ENCODE measurements at places on chromosomes 1 and 21. TPM values are rescaled to one million over a fixed set of nuclear protein-coding genes. Genes with fewer than 3 reads are reported as not detected.

TESK2 gene
- 8.2 TPM for total RNA-seq

S100A2 gene
- total RNA-seq, result 3.8 TPM

IGSF5 gene
- not detected for total RNA-seq

A3GALT2 gene
- total RNA-seq, result not detected

AQP10 gene
- total RNA-seq, result 0.47 TPM

DNA sequence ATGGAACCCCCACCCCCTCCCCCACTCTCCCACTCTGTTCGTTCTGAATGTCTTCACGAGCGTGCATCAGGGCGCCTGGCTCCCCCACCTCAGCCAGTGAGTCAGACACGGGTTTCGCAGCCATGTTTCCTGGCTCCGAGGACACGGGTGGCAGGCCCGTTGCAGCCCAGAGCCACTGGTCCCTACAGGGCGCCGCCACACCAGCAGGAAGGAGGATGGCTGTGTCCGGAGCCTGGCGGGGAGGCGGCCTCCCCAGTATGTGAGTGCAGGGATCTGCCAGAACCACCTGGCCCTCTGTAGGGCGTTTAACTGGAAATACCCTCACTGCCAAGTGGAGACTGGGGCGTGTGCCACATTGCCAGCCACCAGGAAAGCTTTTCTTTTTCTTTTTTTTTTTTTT, 18.5 kb downstream of the CSTB start:
- no peak overlapping the region for H3K4me3 ChIP-seq
- H3K36me3 ChIP-seq, result peaks cover 89% of the 10 kb centered on the region
- peak overlapping the region; percentile 67 for H3K27ac ChIP-seq
- DNase-seq, result peak; percentile 62
- no peaks in the 10 kb centered on the region for H3K27me3 ChIP-seq

- peak overlapping the region; percentile 86 for H3K27ac ChIP-seq
- H3K36me3 ChIP-seq, result peaks cover 51% of the 10 kb centered on the region
- H3K4me1 ChIP-seq, result peaks cover 51% of the 10 kb centered on the region
- no peaks in the 10 kb centered on the region for H3K27me3 ChIP-seq
- no peak overlapping the region for H3K4me3 ChIP-seq
Measured at GRCh38 chr1:21260405-21261125, 29.7 kb downstream of the ECE1 start.

DNA sequence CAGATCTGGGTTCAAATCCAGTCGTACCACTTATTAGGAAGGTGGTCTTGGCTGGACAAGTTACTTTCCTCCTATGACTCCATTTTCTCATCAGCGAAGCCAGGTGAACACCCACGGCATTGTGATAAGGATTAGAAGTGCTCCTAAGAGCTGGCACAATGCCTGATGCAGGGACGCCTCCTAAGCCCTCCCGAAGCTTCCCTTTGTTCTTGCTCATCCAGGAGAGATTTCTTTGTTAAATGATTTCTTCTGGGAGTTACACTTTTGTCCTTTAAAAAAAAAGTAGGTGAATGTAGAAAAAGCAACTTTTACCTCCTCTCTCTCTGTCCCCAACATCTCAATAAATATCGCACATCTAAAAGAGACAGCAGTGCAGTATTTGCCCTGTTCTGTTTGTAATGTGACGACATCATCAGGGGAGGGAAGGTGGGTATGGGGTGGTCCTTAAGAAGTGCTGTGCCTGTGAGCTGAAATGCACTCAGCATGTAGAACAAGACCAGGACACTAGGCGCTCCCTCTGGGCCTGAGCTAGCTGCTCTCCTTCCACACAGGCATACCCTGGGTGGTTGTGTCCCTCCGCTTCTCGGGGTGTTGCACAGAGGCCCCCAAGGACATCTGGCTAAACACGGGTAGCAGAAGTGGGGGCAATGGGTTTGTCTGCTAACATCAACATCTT, 43.9 kb downstream of the SUSD4 start:
- H3K36me3 ChIP-seq, result no peaks in the 10 kb centered on the region
- no peaks in the 10 kb centered on the region for H3K27me3 ChIP-seq
- no peak for DNase-seq

- no peaks in the 10 kb centered on the region for H3K27me3 ChIP-seq
- no peak overlapping the region for H3K27ac ChIP-seq
- DNase-seq, result no peak
- no peak overlapping the region for H3K4me3 ChIP-seq
- no peaks in the 10 kb centered on the region for H3K36me3 ChIP-seq
Measured at GRCh38 chr1:90955769-90956168, 66.1 kb downstream of the ZNF644 start.

DNA sequence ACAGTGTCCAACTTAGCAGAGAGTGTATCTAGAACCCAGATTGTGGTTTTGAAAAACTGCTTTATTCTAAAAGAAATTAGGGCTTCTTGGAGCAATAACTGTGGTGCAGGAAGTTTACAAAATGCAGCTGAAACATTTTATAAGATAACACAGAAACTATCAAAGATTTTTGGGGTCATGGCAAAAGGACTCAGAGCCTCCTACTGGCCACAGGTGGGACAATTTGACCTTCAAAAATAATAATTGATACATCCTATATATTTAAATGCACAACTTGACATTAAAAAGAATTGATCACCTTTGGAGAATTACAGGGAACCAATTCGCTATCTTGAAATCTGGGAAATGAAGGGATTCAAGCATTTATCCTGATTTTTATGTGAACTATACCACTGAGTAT, 235.2 kb downstream of the RPS6KC1 start:
- DNase-seq, result no peak
- H3K36me3 ChIP-seq, result no peaks in the 10 kb centered on the region
- no peak overlapping the region for H3K27ac ChIP-seq
- H3K4me3 ChIP-seq, result no peak overlapping the region
- no peaks in the 10 kb centered on the region for H3K27me3 ChIP-seq
- H3K4me1 ChIP-seq, result no peaks in the 10 kb centered on the region

DNA sequence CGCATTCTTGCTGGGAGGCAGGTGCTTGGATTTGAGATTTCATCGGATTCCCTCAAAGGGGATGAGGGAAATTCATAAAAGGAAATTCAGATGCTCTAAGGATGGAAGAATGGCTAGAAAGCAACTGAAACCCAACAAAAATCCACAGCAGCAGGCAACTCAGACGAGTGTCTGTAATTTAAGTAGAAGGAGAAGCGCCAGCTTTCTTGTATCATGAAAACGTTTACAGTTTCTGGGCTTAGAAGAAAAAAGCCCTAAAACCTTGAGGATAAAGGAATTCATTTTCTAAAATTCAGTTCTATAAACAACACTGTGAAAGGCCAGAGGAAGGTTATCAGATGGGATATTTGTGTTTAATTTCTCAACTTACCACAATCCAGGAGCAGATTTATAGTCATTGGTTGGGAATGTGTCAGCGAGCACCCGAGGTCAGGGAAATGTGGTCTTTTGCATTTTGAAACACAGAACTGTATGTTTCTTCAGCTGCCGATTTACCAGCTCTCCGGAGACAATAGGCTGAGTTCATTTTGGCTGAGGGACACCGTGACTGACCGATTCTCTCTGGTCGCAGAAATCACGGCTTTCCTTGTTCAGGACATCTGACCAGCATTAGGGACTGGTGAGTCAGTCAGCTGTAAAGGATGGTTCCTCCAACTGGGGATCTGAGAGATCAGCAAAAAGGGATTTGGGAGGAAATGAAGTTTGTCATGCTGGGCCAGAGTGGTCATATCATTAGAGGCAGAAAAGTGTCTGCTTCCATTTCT, 111.6 kb upstream of the ERRFI1 start:
- H3K4me1 ChIP-seq, result peaks cover 26% of the 10 kb centered on the region
- no peaks in the 10 kb centered on the region for H3K36me3 ChIP-seq
- H3K27me3 ChIP-seq, result no peaks in the 10 kb centered on the region
- H3K27ac ChIP-seq, result peak overlapping the region; percentile 31
- no peak for DNase-seq

DNA sequence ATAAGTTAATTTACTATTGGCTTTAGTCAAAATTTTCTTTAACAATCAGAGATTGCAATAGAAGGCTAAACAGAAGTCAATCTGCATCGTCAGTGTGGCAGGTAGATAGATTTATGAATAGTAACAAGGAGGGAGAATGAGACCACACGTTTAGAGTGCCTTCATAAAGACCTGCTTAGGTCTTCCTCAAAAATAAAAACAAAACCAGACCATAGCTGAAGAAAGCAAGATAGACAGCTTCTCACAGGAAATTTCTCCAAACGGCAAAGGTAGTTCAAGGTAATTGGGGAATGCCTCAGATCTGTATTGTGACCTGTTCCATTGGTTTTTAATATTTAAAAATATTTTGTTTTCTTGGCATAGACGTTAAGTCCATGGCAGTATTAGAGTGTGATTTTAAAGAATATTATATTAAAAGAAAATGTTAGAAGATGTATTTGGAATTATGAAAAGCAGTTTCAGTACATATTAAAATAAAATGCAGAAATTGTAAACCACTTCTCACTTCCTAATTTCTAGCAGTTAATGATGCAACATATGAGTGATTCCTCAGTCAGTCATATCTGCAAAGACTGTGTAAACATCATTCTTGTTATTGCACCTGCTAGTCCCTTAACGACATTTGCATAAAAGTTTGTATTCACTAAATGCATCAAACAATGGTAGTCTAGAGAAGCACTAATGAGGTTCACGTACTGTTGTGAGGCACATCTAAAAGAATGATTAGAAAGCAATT, 278.0 kb downstream of the HLX start:
- H3K4me3 ChIP-seq, result no peak overlapping the region
- no peaks in the 10 kb centered on the region for H3K27me3 ChIP-seq
- H3K27ac ChIP-seq, result no peak overlapping the region
- H3K36me3 ChIP-seq, result no peaks in the 10 kb centered on the region

DNA sequence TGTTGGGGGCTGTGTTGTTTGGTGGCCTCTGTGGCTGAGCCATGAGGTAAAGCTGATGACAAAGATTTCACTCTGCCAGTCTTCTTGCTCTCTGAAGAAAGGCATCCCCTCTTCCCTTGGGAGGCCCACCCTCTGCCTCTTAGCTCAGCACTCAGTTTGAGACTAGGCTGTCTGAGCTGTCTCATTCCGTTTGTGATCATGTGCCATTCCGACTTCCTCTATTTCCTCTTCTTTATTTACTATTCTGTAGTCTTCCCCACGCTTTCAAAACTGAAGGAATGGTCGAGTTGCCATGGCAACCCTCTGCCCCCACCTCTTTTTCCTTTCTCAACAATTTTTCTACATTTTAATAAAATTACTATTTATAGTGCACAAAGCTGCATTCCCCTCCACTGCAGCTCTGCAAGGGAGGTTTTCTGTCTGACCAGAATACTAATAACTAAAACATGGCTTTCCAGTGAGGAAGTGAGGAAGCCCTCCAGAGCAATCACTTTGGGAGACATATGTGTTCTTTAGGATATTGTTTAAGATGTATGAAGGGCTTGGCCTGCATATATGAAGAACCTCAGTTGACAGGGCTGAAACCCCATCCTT, 30.8 kb downstream of the KCNA3 start:
- no peak overlapping the region for H3K4me3 ChIP-seq
- DNase-seq, result no peak
- no peak overlapping the region for H3K27ac ChIP-seq
- H3K27me3 ChIP-seq, result no peaks in the 10 kb centered on the region
- H3K36me3 ChIP-seq, result no peaks in the 10 kb centered on the region

Data from lower lobe of right lung (tissue), 2 donors.